ENCODE measurements at places on chromosomes 4 and X.
A peak's percentile ranks its signal among the peaks of the same experiment; 100 is the strongest.

- peak; percentile 27 for DNase-seq
Observed at GRCh38 chrX:46758163-46758955, 559 bp downstream of the SLC9A7 start.

GRCh38 chrX:30568136-30568535 is 9.4 kb downstream of the TASL start:
- peak; percentile 52 for DNase-seq

- no peak for DNase-seq
Observed at GRCh38 chr4:52935317-52935716, 73.2 kb downstream of the RASL11B start.

DNA sequence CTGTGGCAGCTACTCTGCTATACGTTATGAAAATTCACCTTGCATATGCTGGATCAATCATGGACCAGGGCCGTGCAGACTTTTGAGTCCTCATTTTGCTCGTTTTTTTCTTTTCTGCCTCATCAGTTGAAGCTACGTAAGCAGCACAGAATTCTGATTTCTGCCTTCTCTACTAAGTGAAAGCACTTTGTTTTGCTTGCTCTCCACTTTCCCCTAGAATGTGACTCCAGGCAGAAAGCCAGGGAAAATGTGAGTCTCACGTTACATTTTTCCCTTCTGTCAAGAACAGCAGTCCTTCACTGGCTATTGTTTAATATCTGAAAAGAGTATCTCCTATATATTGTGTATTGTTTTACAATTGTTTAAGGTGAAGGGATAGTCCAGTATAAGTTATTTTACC is 1840.1 kb downstream of the PCDH7 start:
- peak; percentile 25 for DNase-seq

DNA sequence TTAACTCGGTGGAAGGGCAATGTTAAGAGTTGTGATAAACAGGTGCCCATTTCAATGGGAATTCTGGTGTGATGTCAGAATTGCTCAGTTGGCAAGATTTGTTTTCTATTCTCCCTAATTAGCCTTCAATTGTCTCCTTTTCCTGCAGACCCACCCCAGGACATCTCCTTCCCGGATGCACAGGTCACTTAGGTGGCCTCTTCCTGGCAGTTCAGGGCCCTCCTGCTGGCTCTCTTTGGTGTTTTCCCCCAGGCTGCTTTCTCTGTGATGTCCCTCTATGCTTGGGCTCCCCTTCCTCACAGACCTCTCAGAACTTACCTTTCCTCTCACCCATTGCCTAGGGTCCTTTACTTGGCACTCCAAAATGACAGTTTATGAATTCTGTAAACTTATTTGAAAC is 126.3 kb downstream of the GPAT3 start:
- DNase-seq = no peak

DNA sequence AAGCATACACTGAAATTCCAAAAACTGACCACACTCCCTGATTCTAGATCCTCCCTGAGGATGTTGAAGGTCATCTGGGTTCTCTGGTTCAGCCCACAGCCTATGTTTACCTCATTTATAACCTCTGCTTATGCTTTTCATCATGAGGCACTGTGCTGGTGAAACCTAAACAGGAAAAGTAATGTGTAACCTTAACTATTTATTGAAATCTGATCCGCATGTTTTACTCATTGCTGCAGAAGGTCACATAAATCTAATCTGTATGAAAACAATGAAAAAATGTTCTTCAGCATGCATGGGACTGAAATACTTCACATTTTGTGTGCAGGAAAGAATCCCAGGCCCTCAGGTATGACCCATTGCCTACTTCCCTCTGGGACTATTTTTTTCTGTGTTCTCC is 30.3 kb downstream of the UCHL1 start:
- DNase-seq = peak; percentile 73

- peak; percentile 95 for DNase-seq
Observed at GRCh38 chr4:24105327-24106038, 215.6 kb upstream of the PPARGC1A start.

DNA sequence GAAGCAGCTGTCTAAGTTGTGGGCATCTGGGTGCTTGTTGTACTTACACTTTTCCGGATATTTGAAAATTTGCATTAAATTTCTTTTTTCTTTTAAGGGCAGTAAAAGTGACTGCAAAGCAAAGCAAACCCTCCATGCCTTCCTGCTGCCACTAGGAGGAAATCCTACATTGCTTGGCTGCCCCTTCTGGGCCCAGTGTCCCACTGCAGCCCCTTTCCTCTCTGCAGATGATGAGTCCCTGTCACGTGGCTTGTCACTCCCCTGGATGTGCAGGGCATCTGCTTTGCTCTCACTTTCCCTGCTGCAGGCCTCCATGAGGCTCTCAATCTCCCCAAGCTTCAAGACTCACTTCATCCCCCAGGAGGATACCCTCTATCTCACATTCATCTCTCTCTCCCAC is 12.7 kb downstream of the TSR2 start:
- peak; percentile 6 for DNase-seq

DNA sequence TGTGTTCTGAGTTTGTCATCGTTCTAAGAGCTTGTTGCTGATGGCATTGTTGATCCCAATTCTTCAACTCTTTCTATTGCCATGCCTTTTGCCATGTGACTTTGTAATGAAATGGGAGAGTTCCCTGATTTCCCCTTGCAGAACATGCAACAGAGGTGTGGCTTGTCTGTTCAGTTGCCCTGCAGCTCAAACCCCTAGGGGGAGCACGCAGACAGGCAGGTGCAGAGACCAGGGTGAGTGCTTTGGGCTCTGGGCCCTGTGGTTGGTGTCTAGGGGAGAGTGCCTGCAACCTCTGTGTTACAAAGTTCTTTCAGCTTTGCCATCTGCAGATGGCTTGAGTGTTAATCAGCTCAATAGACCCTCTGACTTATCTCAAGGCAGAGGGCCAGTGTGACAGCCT is 332.7 kb downstream of the MID1IP1 start:
- no peak for DNase-seq

- no peak for DNase-seq
Observed at GRCh38 chrX:123217077-123217476, 33.0 kb downstream of the GRIA3 start.

DNA sequence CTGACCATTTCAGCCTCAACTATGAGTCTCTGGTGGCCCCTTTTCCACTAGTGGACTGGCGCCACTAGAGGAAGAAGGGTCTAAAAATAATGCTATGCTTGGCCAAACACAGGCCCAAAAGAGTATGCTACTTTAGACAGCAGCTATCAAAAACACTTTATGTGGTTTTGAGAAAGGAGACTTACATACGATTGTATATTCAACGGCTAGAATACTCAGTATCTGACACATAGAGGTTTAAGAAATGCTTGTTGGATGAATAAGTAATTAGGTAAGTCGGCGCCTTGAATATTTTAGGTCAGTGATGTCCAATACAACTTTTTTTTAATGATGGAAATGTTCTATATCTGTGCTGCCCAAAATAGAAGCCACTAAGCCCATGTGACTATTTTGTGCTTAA is 25.7 kb upstream of the TMPRSS11A start:
- DNase-seq = peak; percentile 93

GRCh38 chrX:9467751-9468150 is 2.9 kb downstream of the TBL1X start:
- no peak for DNase-seq

DNA sequence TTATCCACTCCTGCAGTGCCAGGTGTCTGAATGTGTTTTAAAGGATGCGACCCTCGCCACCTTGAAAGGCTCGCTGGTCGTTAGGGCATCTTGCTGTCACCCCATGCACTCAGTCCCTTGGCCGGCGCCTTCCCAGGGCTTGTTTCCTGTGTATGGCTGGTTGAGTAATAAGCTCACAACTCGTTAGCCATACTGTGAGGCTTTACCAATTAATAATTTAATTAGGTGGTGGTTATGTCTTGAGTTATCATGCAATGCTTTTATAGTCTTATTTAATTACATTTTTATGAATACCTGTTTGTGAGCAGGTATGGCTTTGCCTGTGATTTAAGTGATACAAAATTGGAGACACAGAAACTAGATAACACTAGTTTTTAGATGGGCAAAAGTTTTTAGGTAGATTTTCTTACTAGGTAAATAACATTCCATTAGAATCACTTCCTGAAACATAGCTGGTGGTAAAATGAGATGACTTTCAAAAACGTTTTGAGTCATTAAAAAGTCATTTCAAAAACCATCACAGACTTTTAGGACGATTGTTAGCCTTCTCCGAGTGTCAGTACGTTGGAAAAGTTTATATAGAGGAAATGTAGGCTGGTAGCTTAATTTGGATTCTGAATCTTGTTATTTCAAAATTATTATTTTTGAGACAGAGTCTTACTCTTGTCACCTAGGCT is 18.2 kb downstream of the PTTG2 start:
- DNase-seq = no peak

DNA sequence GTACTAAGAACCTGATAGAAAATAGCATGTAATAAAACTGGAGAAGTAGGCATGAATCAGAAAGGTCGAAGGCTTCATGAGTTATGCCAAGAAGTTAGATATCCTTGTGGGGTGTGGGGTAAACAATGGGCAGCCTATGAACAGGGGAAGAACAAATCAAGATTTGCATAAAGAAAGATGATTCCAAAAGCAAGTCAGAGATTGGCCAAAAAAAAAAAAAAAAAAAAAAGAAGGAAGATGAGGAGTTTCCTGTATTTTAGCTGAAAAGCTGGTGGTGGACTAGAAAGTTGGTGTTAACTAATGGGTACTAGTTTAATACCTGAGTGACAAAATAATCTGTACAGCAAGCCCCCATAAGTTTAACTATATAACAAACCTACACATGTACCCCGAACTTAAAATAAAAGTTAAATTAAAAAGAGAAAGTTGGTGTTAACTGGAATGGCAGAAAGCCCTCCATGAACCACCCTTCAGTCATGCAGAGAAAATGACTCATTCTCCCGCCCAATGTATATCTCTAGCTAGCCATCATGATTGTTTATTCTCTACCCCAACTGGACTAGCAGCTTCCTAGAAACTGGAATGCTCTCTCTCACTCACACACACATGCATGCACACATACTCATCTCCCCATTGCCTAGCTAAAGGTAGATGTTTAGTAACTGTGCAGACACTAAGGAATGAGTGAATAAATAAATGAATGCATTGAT is 41.7 kb downstream of the ATP11C start:
- peak; percentile 80 for DNase-seq

DNA sequence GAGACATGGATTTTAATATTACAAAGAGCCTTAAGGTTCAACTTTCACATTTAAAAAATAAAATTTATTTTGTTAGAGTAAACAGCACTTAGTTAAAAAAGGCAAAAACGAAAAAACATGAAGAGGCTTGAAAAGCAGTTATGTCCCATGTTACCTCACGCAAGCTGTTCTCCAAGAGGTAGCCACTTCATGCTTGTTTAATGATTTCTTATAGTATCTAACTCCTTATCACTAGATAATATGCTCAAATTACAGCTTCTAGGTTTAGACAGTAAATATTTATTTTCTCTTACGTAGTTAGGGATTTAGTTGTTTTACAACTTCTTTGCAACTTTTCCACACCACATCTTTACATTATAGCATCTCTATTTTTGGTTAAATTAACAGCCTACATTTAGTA is 27.8 kb upstream of the TMPRSS11D start:
- no peak for DNase-seq

GRCh38 chr4:78656968-78657445 is 105.4 kb downstream of the ANXA3 start:
- no peak for DNase-seq

DNA sequence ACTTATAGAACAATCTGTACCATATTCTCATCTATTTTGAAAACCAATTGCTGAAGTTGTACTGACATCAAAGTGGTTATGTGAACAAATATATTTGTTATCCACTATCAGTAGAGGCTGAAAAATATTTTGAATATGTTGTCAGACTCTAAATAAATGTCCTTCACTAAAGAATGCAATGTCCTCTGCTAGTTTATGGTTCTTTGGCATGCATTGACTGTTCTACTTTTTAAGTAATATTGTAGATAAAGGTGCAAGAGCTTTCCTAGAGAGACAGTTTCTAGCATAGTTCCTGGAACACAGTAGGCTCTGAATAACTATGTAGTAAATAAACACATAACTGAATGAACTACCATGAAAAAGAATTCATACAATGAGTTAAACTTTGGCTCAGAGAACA is 18.2 kb upstream of the COX7B2 start:
- peak; percentile 39 for DNase-seq

DNA sequence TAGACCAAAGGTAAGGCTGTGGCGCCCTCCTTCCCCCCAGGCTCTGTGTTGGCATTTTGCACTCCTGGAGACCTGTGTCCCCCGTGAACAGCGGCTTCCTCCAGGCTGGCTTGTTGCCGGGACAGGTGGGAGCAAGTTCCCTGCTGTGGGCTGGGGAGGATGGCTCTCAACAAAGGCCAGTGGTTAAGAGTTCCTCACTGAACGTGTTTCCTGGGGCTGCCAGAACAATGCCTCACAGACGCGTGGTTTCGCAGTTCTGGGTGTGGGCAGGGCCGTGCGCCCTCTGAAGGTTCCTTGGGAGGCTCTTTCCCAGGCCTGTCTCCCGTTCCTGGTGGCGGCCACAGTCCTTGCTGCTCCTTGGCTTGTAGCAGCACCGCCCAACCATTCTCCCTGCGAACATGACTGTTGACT is 33.4 kb downstream of the NELFA start:
- DNase-seq = no peak

GRCh38 chrX:30219372-30219771 is 4.0 kb downstream of the MAGEB2 start:
- DNase-seq = no peak

DNA sequence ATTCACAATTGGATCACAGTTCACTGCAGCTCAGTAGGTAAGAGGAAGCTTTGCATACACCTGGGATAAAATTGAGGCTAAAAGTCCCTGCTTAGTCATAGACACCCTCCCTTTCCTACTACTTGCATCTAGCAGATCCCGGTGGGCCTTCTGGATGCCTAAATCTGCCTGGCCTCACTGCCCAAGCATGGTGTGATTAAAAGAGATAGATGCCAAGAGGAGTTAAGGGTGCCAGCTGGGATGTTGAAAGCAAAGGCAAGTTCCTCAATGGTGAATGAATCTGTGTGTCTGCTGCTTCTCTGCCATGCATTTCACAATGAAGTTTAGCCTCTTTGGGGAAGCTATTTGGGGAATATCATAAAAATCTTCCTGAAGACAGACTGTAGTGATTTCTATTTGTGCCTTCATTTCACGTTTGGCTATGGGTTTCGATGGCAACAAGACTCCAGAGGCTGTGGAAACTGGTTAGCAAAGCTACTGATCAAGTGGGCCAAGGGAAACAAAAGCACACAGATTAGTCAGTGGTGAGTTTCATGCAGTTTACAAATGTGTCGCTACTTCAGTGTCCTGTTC is 534.0 kb downstream of the ANKRD50 start:
- DNase-seq = peak; percentile 37

GRCh38 chr4:40719008-40719623 is 30.6 kb upstream of the NSUN7 start:
- peak; percentile 66 for DNase-seq

DNA sequence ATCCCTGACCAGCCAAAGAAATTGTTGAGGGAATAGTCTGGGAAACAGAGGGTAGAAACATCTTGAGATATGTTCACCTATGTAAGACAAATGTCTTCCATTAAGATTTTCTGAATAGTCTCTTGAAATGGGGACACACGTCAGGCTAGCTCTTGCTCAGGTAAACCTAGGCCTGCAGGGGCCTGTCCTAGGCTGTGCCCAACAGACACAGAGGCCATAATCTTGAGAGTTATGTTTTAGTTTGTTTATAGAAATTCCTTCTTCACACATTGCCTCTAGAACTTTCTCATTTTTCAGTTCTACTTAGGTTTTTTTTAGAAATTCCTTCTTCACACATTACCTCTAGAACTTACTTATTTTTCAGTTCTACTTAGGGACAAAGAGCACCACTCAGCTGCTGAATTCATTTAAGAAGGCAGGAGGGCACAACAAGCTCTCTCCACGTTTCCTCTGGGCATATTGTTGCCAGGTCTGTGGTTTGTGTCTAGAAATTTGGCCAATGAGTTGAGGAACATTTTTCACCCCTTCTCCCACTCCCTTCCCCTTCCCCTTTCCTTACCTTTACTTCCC is 94.9 kb downstream of the ARHGAP24 start:
- no peak for DNase-seq

- no peak for DNase-seq
Observed at GRCh38 chr4:176387571-176387970, 67.8 kb downstream of the SPCS3 start.

Measured in fibroblast of lung (primary cell).